ENCODE measurements at places on chromosomes 11 and 22. TPM values are rescaled to one million over a fixed set of nuclear protein-coding genes. Genes with fewer than 3 reads are reported as not detected.

Gene OR5AR1
- total RNA-seq: not detected

Gene NPTXR
- 1.3 TPM for total RNA-seq

Gene UBTFL1
- not detected for total RNA-seq

Gene ROM1
- 3.7 TPM for total RNA-seq

Gene TENM4
- 0.13 TPM for total RNA-seq

Gene SPON1
- total RNA-seq: not detected

Gene OR4D5
- not detected for total RNA-seq

Gene IL17RA
- 13.0 TPM for total RNA-seq

Gene OR8D1
- total RNA-seq: not detected

Gene PKDREJ
- under 0.01 TPM for total RNA-seq

Gene ABCC8
- total RNA-seq: not detected

Gene CHADL
- 0.43 TPM for total RNA-seq

Gene CDC45
- 32.7 TPM for total RNA-seq

Gene IGLL5
- not detected for total RNA-seq

Gene B3GAT3
- total RNA-seq: 11.8 TPM

Gene MPPED1
- total RNA-seq: not detected

Gene OR52I1
- total RNA-seq: not detected

Gene OR51B2
- total RNA-seq: not detected

Gene SLC17A6
- not detected for total RNA-seq

Gene BBOX1
- total RNA-seq: not detected

Gene SOX6
- total RNA-seq: under 0.01 TPM

Gene BCO2
- total RNA-seq: 1.2 TPM

Gene B4GALNT4
- total RNA-seq: 0.86 TPM

Gene GLYAT
- total RNA-seq: not detected

Gene SF1
- 192 TPM for total RNA-seq

Gene OR6A2
- 0.43 TPM for total RNA-seq

Gene TMEM191B
- not detected for total RNA-seq

Gene ENDOD1
- 27.5 TPM for total RNA-seq

Data from thoracic aorta endothelial cell (primary cell).